Stromal cell of bone marrow (primary cell): ENCODE measurements at places on chromosomes 3 and 15.

GRCh38 chr3:15470261-15470660, 42.9 kb downstream of the EAF1 start:
- DNase-seq = no peak

GRCh38 chr3:183493296-183494045, 62.0 kb downstream of the KLHL6 start:
- no peak for DNase-seq

- DNase-seq = no peak
Observed at GRCh38 chr3:33187368-33187634, 31.3 kb downstream of the SUSD5 start.

GRCh38 chr3:129123314-129124060, 1.9 kb upstream of the RAB43 start:
- DNase-seq = no peak

GRCh38 chr3:152910966-152911365, 76.0 kb downstream of the P2RY1 start:
- no peak for DNase-seq
